ENCODE measurements at places on chromosomes 2 and 18.

- DNase-seq: no peak
Measured at GRCh38 chr2:42312106-42312505, 48.9 kb downstream of the COX7A2L start.

GRCh38 chr2:112488201-112488600, 6.2 kb downstream of the TTL start:
- no peak for DNase-seq

GRCh38 chr2:66575625-66576310, 140.8 kb downstream of the MEIS1 start:
- DNase-seq: no peak

DNA sequence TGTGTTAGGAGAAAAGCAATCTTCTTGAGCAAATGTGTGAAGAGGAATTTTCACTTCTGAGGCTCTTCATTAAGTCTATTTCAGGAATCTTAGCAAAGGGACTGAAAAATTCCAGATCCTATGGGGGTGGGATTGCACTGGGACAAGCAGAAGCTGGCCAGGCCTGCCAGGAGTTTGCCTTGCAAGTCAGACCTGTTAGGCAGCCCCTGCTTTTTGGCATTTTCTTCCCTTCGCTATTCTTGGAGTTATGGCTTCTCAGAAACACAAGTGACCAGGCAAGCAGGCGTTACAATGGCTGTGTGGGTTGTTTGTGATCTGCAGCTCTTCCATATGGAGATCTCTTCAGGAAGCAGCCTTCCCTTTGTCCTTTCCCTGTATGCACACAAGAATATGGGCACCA, 8.0 kb upstream of the CCDC85A start:
- DNase-seq: no peak

- DNase-seq: no peak
Measured at GRCh38 chr18:61870151-61870550, 22.7 kb downstream of the RNF152 start.

DNA sequence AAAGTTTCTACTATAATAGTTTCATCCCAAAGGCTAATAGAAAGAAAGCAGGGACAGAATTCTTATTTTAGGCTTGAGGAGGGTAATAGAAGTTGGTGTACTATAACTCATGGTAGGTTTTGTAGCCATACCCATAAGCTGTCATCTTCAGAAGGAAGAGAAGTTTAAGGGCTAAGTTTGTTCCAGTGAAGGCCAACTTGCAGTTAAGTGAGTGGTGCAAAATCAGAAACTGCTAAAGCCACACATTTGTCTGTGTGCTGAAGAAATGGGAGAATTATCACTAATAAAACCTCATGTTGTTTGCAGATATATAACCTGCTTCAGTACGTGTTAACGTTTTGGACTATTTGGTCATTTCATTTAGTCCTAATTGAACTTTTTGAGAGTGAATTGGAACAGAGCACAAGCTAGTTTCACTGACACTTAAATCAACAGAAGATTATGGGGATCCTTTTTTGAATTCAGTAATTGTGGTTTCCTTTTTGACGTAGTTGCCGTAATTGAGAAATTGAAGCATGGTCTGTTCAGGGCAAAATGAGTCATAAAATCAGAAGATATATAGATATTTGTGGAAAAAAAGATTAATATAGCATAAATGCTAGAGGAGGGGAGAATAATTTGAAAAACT, 69.1 kb downstream of the PHLPP1 start:
- DNase-seq: no peak

DNA sequence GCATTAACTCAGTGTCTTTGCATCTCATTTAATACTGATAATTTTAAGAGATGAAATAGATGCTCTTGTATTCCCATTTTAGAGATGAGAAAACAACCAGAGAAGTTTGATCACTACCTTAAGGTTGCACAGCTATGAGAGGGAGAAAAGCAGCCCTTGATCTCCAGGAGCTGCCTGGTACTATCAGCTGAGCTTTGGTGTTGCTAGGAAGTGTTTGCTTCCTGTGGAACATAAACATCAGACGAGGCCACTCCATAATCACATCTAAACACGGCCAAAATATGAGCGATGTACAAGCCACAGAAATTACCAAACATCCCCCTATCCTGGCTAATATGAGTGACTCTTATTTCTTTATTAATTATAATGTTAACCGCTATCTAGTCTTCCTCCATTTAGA, 620 bp upstream of the WDFY1 start:
- no peak for DNase-seq

GRCh38 chr18:37958499-37958898, 392.9 kb upstream of the CELF4 start:
- DNase-seq: no peak

- no peak for DNase-seq
Measured at GRCh38 chr2:214376618-214377285, 34.1 kb upstream of the VWC2L start.

- DNase-seq: no peak
Measured at GRCh38 chr2:15737314-15738224, 145.9 kb downstream of the DDX1 start.

GRCh38 chr2:147320146-147320545, 524.7 kb upstream of the ACVR2A start:
- no peak for DNase-seq

DNA sequence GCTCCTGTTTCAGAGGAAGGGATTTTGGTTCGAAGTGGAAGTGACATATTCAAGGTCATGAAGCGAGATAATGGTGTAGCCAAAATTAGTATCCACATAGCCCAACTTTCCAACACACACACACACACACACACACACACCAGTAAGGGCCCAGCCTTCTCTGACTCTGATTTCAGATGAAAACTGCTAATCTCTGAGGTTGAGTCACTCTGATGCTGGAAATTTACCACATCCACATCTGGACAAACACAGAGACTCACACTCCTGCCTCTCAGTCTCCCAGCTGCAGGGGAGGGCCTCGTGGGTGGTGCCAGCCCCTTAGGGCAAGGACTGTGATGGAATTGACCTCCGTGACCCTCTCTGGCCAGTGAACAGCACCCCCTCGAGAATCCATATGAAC, 29.0 kb upstream of the SLC35F6 start:
- DNase-seq: no peak

DNA sequence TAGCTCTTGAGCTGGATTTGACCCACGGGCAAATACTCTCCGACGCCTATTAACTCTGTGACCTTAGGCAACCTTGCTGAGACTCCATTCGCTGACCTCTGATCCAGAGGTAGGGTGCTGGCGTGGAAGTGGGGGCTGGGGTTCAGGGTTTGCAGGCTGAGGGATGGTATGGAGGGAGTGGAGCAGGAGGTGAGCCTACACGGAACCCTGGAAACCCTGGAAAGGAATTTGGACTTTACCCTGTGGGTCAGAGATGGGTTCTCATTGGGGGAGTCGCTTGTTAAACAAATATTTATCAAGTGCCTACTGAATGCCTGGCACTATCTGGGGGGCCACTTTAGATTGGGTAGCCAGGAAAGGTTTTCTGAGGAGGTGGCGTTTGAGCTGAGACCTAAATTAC, 58.2 kb upstream of the FZD7 start:
- no peak for DNase-seq

DNA sequence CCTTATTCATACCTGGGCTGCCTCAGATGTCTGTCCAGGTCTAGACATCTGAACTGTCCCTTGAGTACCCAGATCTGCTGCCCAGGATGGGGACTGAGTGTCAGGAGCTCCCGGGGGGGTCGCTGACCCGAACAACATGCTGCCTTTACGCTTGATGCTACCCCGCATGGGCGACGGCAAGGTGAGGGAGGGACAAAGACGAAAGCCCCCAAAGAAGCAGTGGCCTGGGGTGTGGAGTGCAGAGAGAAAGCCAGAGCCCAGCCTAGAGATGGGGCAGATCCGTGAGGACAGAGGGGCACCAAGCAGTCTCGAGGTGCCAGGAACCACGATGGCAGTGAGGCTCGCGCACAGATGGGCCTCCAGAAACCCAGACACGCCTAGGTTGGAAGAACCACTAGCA, 234.7 kb downstream of the ATAD2B start:
- no peak for DNase-seq

DNA sequence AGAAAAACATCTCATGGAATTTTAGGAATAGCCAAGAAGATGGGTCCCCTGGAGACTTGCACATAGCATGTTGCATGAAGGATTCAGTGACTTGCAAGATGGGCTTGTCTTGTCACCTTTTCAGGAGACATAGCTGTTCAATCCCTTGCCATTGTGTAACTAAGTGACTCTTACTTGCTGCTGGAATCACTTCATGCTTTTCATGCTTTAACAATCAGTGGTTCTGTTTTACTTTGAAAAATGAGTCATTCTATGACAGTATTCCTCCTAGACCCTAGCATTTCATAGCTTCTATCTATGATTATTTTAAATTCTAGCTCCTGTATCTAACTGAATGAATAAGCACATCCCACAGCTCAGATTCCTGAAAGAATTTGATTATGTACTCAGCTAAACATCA, 2.8 kb downstream of the KYNU start:
- DNase-seq: no peak

- no peak for DNase-seq
Measured at GRCh38 chr2:19982268-19982667, 7.6 kb downstream of the WDR35 start.

DNA sequence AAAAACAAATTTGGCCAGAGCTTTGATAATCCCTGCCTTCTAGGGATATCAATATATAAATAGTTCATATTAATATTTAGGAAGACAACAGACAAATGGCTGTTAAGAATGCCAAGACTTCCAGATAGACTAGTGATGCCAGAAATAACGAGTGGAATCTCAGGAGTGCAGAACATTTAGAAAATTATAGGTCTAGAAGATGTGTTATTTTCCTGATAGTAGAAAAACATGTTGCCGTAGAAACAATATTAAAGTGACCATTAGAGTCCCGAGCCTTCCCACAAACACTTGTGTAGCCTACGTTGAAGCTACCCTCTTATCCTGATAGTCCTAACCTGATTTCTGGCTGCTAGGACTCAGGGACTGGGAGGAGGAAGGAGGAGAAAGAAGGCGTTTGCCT, 54.3 kb upstream of the ITGA6 start:
- DNase-seq: no peak

DNA sequence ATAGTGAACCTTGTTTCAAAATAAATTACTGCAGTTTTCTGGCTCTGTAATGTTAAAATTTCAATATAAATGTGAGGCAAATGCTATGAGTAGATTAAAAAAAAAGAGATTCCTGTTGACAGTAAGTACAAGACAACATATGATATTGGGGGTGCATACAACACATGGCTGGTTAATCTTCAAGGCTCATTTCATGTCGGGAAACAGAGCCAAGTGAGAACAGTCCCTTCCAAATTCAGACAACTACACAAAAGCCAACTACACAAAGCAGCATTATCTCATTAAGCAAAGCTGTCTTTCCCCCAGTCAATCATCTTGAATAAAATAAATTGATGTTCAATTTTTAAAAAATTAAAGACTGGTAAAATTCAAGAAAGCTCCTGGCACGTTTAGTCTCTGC, 549.2 kb downstream of the CCDC85A start:
- no peak for DNase-seq

DNA sequence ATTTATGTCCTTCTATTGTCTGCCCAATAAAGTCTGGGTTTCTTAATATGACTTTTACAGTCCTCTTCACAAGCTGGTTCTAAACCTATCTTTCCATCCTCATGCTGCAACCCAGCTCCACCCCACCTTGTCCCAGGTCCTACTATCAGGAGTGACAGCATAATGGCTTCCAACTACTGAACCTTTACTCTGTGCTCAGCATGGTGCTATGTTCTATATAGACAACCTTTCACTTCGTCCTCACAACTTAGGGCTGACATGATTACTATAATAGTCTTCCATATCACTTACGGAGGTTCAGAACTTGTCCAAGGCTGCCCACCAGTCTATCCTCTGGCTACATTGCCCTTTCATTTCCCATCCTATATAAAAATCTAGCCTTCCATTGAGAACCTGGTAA, 256.8 kb downstream of the ALK start:
- no peak for DNase-seq

DNA sequence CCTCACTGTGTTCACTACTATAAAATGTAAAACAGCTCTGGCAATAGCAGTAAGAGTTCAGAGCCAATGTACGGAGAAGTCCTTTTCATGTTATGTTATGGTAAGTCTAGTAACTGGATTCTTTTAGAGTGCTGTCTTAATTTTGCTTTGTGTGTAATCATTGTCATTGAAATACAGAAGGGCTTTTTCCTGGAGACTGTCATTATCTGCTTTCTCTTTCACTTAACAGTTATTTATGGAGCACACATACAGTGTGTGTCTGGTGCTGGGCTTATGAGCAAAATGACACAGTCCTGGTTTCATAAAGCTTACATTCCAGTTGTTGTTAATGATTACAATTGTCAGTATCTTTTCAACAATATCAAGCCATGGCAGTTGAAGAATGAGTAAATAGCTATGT, 95.5 kb downstream of the CCDC102B start:
- no peak for DNase-seq

GRCh38 chr18:13003466-13003896, 12.3 kb downstream of the CEP192 start:
- DNase-seq: peak; percentile 11

DNA sequence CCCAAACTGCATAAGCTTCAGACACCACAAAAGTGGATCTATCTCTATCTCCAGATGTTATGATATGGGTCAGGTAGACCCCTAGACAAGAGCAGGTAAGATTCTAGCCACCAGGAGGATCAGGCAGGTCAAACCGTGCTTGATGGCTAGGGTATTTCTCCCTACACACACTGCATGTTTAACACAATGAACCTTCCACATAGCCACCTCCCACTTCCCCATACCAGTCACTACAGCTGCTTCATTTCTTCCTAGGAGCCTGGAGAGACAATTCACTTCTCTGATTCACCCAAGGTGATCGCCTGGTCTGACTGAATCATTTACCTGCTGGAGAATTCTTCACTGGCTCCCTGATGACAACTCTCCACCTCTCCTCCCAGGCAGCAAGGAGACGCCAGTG, 66.0 kb upstream of the MYCN start:
- DNase-seq: no peak

- DNase-seq: no peak
Measured at GRCh38 chr18:62287781-62288664, 37.1 kb upstream of the TNFRSF11A start.

GRCh38 chr2:73776381-73776780, 3.5 kb downstream of the DUSP11 start:
- no peak for DNase-seq

GRCh38 chr18:54023471-54023870, 201.0 kb downstream of the MBD2 start:
- no peak for DNase-seq

DNA sequence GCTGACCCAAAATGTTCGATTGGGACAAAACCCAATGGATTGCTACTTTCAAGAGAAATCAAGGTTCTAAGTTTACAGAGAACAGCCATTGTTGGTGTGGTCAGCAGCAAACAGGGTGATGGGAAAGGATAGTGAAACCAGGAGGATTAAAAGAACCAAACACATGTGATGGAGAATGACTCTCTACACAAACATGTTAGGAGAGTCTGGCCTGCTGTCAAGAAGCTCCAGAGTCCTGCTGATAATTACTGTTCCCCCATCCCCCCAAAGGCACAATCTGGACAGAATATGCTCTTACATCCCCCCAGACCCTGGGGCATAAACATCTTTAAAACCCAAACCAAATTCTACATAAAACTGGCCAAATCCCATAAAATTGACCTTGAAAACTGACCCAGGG, 32.0 kb upstream of the ACYP2 start:
- no peak for DNase-seq

- no peak for DNase-seq
Measured at GRCh38 chr2:44964752-44965236, 23.3 kb downstream of the SIX3 start.

- DNase-seq: no peak
Measured at GRCh38 chr2:121072784-121073183, 212.2 kb downstream of the TFCP2L1 start.
